IMR-90 (cell line): ENCODE measurements at places on chromosomes 3 and 15. TPM values are rescaled to one million over a fixed set of nuclear protein-coding genes. Genes with fewer than 3 reads are reported as not detected.
A peak's percentile ranks its signal among the peaks of the same experiment; 100 is the strongest.

DNA sequence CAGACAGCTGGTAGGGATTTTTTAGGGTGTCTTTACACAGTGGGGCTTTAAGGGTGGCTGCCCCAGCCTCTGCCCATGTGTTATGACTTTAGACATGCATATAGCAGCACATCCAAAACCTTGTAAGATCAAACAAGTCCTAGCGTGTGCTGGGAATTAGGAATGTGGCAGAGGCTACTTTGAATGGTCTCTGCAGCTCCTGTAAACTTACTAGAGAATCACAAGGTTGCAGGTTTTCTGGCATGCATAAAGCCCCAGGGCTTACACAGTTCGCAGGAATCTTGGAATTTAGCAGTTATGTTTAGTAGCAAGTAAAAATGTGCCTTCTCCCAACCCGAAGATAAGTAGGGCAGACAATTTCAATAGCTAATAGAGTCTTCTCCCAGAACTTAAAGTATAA, 46.9 kb upstream of the COL6A6 start:
- no peak for DNase-seq
- no peaks in the 10 kb centered on the region for H3K36me3 ChIP-seq
- H3K27me3 ChIP-seq = no peaks in the 10 kb centered on the region
- no peak overlapping the region for H3K27ac ChIP-seq
- no peaks in the 10 kb centered on the region for H3K4me1 ChIP-seq
- H3K4me3 ChIP-seq = no peak overlapping the region

GRCh38 chr3:82685761-82686160, 924.3 kb upstream of the GBE1 start:
- H3K4me3 ChIP-seq = no peak overlapping the region
- no peaks in the 10 kb centered on the region for H3K27me3 ChIP-seq
- no peak overlapping the region for H3K27ac ChIP-seq
- no peaks in the 10 kb centered on the region for H3K4me1 ChIP-seq
- DNase-seq = no peak

DNA sequence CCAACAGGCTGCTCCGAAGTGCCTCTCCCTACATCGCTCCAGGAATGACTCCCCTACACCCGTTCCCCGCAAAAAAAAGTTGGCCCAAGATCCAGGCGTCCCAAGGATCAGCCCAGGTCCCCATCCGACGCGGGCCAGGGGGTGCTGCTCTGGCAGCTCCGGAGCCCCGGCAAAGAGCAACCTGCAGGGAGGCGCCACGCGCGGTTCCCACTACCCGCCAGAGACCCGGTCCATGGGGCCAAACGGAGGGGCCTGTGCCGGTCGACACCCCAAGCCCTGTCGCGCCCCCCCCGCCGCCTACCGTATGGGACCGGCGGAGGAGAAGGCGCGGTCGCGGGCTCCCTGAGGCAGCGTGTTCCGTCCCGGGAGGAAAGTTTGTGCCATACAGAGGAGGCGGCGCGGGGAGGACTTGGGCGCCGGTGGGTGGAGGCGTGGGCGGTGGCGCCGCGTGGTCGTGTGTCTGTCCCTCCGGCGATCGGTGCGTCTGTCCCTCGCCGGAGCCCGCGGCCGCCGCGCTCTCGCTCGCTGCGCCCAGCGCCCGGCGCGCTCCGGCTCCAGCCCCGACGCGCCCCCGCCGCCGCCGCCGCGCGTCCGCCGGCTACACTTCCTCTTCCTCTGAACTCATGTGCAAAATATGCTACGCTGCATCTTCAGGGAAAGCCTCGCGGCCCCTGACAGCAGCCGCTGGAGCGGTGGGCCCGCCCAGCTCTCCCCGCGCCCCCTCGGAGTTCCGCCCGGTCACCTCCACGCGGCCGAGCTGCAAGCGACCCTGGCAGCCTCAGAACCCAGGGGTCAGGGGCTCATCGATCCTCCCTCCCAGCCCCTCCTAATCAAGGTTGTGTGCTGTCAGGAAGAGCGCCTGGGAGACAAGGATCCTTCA, at the start of gene RFTN1:
RFTN1 (minus strand) TSS at position 559 of the 880 bp plus-strand sequence. CDS start 19,830 bp downstream, outside the sequence.
- H3K4me3 ChIP-seq = peak within 1 kb of the TSS; percentile 96
- H3K27ac ChIP-seq = peak within 1 kb of the TSS; percentile 96
- H3K4me1 ChIP-seq = peaks cover 17% of the 10 kb centered on the region
- no peaks in the 10 kb centered on the region; the same call in 1 of the 2 replicates for H3K36me3 ChIP-seq
- peak; percentile 70 for DNase-seq

DNA sequence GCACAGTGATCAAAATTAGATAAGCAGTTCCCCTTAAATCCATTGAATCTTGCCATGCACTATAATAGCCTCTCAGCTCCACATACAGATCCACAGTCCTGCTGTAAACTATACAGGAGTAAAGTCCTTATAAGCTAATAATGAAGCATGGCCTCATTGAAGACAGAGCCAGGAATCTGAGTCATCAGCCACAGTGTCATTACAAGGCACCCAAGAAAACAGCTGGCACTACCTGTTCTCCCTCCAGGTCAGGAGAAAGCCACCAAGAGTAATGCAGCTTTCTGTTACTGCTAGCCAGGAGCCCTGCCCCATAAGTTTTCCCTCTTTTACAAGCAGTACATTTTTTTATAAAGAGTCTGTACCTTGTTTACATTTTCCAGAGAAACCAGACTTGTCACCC, 27.3 kb downstream of the WDR49 start:
- H3K27ac ChIP-seq = no peak overlapping the region
- no peak for DNase-seq
- no peak overlapping the region for H3K4me3 ChIP-seq
- no peaks in the 10 kb centered on the region for H3K27me3 ChIP-seq
- no peaks in the 10 kb centered on the region for H3K36me3 ChIP-seq

DNA sequence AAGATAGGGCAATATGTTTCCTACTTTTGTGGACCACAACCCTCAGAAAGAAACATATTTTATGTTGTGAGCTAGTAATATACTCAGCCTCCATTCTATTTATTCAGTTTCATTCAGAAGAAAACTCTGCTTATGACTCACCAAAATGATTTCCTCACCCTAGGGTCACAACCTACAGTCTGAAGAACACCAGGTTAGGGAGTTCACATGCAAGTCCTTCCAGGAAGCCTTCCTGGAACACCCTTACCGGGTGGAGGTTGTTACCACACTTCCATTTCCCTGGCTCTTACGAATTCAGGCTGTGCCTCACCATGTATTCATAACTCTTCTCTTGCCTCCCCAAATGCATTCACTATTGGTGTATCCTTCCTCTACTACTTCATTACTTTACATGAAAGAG, 228.0 kb upstream of the ADAMTS9 start:
- H3K27me3 ChIP-seq = no peaks in the 10 kb centered on the region
- H3K36me3 ChIP-seq = no peaks in the 10 kb centered on the region
- H3K4me1 ChIP-seq = no peaks in the 10 kb centered on the region
- no peak overlapping the region for H3K27ac ChIP-seq
- DNase-seq = peak; percentile 21

DNA sequence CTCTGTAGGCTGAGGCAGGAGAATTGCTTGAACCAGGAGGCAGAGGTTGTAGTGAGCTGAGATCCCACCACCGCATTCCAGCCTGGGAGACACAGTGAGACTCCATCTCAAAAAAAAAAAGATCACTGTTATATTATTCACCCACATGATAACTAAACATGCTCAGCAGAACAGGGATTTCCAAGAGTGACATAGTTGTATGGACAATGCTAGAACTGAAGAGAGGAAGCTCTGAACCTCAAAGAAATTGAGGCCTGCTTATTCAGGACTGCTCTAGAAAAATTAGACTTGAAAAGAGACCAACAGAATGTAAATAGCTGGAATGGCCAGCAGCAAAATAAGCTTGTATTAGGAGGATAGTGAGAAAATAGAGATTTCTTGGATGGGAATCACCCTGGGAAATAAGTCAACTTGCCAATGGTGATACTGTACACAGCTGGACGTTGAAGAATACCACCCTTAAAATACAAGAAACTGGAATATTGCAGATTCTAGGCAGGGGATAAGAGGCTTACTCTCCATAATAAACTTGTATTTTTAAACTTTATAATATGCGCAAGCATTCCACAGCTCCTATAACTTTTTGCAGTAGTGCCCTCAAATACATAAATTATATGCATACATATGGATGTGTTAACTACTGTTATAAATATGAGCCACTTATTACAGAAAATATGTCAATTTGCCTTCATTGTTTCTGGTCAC, 28.2 kb downstream of the PIK3CB start:
- H3K27me3 ChIP-seq = no peaks in the 10 kb centered on the region
- no peak overlapping the region for H3K4me3 ChIP-seq
- no peak overlapping the region for H3K27ac ChIP-seq
- no peaks in the 10 kb centered on the region for H3K36me3 ChIP-seq

- peak overlapping the region; percentile 52 for H3K4me3 ChIP-seq
- H3K4me1 ChIP-seq = no peaks in the 10 kb centered on the region; the same call in 1 of the 2 replicates
Observed at GRCh38 chr15:34436956-34437442, 609 bp downstream of the GOLGA8A start.

- H3K4me1 ChIP-seq = no peaks in the 10 kb centered on the region
- no peaks in the 10 kb centered on the region for H3K36me3 ChIP-seq
- no peak for DNase-seq
- no peak overlapping the region for H3K27ac ChIP-seq
Observed at GRCh38 chr3:56157693-56158362, 310.4 kb downstream of the ERC2 start.

- peak; percentile 86 for DNase-seq
- no peaks in the 10 kb centered on the region for H3K36me3 ChIP-seq
- H3K27ac ChIP-seq = peak overlapping the region; percentile 92
Observed at GRCh38 chr3:188854772-188855149, 317.0 kb upstream of the TPRG1 start.

DNA sequence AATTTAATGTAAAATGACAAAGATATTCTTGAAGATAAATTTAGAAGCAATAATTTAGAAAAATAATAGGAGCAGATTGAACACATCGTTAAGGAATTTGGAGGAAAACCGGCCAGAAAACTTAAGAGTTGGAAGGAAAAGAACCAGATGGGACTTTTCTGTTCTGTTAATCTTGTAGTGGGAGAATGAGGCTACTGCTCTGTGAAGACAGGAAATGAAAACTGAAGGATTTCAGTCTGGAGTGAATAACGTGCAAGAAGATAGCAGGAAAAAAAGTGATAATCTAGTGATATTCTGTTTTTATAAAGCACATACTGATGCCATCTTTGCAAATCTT, 74.2 kb downstream of the DPPA2 start:
- H3K4me1 ChIP-seq = no peaks in the 10 kb centered on the region
- H3K27me3 ChIP-seq = no peaks in the 10 kb centered on the region
- H3K4me3 ChIP-seq = no peak overlapping the region

Gene SNAPC5
- 26.3 and 40.8 TPM in 2 replicates for total RNA-seq

Gene C3orf70
- total RNA-seq = 1.8 and 2.8 TPM in 2 replicates

Gene GLDN
- total RNA-seq = under 0.01 TPM in 1 of 2 replicates, not detected in the other

Gene RHOV
- total RNA-seq = not detected in 2 replicates

Gene PLA2G4D
- total RNA-seq = not detected in 2 replicates

Gene TRA2B
- total RNA-seq = 208 and 328 TPM in 2 replicates
